ENCODE measurements at places on chromosomes 3 and 15.

GRCh38 chr3:69612791-69613190 is 126.5 kb upstream of the MITF start:
- DNase-seq, result no peak

- DNase-seq, result no peak
Observed at GRCh38 chr15:57604507-57604906, 12.8 kb downstream of the MYZAP start.

- DNase-seq, result no peak
Observed at GRCh38 chr3:71018799-71019198, 564.7 kb downstream of the FOXP1 start.

- DNase-seq, result no peak
Observed at GRCh38 chr3:18717598-18717997, 292.5 kb upstream of the SATB1 start.

DNA sequence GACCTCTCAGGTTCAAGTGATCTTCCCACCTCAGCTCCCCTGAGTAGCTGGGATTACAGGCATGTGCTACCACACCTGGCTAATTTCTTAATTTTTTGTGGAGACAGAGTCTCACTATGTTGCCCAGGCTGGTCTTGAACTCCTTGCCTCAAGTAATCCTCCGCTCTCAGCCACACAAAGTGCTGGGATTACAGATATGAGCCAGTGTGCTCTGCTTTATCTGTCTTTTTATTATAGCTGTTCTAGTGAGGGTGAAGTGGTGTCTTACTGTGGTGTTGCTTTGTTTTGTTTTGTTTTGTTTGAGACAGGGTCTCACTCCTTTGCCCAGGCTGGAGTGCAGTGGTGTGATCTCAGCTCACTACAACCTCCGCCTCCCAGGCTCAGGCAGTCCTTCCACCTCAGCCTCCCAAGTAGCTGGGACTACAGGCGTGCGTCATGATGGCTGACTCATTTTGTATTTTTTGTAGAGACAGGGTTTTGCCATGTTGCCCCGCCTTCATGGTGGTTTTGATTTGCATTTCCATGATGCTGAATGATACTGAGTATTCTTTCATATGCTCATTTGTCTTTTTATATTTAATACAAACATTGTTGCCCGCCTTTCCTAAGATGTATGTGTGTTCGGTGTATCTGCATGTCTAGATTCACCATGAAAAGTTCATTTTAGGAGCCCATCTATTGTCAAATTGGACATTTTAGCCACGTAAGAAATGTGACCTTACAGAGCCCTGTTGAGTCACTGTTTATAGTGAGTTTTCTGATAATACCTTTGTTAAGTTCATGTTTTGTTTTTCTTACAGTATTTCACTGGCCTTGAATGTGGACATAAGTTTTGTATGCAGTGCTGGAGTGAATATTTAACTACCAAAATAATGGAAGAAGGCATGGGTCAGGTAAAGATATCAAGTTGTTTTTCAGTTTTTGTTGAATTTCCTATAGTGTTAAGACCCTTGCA is 80.6 kb downstream of the ARIH1 start:
- no peak for DNase-seq

- DNase-seq, result no peak
Observed at GRCh38 chr3:31014317-31015040, 120.0 kb upstream of the GADL1 start.

- DNase-seq, result no peak
Observed at GRCh38 chr3:133393691-133394474, 6.0 kb upstream of the BFSP2 start.

- no peak for DNase-seq
Observed at GRCh38 chr3:175716446-175716845, 857.3 kb downstream of the NAALADL2 start.

GRCh38 chr15:100042558-100042957 is 299.2 kb downstream of the ADAMTS17 start:
- DNase-seq, result no peak

DNA sequence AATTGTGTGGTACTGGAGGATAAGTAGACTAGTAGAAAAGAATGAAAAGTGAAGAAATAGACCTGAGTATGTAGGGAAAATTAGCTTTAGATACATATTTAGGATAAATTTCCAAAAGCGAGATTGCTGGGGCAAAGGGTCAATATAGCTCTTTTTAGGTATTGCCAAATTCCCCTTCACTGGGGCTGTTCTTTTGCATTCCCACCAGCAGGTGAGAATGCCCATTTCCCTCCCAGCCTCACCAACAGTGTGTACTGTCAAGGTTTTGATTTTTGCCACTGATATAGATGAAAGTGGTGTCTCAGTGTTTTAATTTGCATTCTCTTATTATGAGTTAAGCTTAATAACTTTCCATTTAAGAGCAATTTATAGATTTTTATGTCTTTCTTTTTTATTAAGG is 35.7 kb upstream of the BHLHE40 start:
- no peak for DNase-seq

- no peak for DNase-seq
Observed at GRCh38 chr3:5248822-5249221, 61.3 kb downstream of the EDEM1 start.

DNA sequence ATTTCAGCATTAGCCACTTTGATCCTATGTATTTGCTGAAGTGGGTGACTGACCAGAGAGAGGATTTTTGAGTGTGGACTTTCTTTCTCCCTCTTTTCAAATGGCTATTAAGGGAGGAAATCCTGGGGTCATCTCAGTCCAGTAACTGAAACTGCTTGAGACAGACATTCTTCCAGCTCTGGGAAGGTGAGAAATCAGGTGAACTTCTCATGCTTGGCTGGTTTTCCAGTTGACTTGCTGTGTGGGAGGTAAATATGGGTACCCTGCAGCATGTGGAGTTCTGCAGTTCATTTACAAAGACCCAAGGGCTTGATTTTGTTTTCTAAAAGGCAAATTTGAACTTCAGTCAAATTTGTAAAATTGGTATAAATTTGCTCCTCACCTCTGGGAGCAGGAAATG is 461.1 kb upstream of the TBL1XR1 start:
- DNase-seq, result no peak

- DNase-seq, result no peak
Observed at GRCh38 chr15:71291723-71292122, 176.5 kb downstream of the THSD4 start.

GRCh38 chr3:34012102-34012461 is 213.7 kb downstream of the PDCD6IP start:
- no peak for DNase-seq

- DNase-seq, result no peak
Observed at GRCh38 chr15:77493324-77493907, 72.7 kb downstream of the HMG20A start.

GRCh38 chr15:89623165-89623564 is 32.1 kb downstream of the KIF7 start:
- no peak for DNase-seq

GRCh38 chr3:53804697-53805462 is 41.3 kb downstream of the CHDH start:
- peak; percentile 49 for DNase-seq

- DNase-seq, result no peak
Observed at GRCh38 chr3:11835028-11835639, 11.6 kb downstream of the TAMM41 start.

GRCh38 chr15:77506311-77507142 is 85.8 kb downstream of the HMG20A start:
- peak; percentile 54 for DNase-seq

- no peak for DNase-seq
Observed at GRCh38 chr3:39387411-39387975, 4.3 kb downstream of the SLC25A38 start.

DNA sequence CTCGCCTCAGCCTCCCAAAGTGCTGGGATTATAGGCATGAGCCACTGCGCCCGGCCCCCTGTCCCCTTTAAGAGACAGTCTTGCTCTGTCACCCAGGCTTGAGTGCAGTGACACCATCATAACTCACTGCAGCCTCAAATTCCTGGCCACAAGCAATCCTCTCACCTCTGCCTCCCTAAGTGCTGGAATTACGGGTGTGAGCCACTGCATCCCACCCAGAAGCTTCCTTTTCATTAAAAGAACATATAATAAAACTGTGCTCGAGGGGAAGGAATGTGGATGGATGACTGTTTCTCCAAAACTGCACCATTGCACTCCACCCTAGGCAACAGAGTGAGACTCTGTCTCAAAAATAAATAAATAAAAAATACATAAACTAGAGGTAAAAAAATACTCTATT is 70.1 kb downstream of the NCEH1 start:
- DNase-seq, result no peak

- no peak for DNase-seq
Observed at GRCh38 chr15:87924433-87924832, 332.1 kb downstream of the NTRK3 start.

DNA sequence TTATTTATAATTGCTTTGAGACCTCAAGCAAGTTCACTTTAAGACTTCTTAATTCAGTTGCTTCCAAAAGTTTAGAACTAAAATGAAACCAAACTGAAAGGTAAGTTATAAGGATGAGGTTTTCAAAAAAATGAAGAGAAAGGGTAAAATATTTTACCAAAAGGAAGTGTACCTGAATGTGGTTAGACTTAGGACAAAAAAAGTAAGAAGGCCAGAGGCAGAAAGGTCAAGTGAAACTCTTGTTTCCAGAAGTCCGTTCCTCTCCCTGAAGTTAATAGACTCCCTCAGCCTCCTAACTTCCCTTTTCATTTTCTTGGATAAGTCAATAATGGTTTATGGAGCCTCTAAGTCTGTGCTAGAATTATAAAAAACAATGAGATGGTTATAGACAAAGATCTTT is 16.6 kb downstream of the BTLA start:
- DNase-seq, result no peak
